ENCODE measurements at places on chromosomes 7 and 10. TPM values are rescaled to one million over a fixed set of nuclear protein-coding genes. Genes with fewer than 3 reads are reported as not detected.

Gene NKX1-2
- not detected for total RNA-seq

- DNase-seq: no peak
Observed at GRCh38 chr7:44531421-44532380, 9.4 kb downstream of the NPC1L1 start.

- DNase-seq: no peak
Observed at GRCh38 chr10:5645944-5646617, 20.3 kb downstream of the ASB13 start.

GRCh38 chr10:35488228-35488627, 116.9 kb upstream of the GJD4 start:
- no peak for DNase-seq

GRCh38 chr7:142787034-142787768, 16.4 kb downstream of the PRSS2 start:
- no peak for DNase-seq

DNA sequence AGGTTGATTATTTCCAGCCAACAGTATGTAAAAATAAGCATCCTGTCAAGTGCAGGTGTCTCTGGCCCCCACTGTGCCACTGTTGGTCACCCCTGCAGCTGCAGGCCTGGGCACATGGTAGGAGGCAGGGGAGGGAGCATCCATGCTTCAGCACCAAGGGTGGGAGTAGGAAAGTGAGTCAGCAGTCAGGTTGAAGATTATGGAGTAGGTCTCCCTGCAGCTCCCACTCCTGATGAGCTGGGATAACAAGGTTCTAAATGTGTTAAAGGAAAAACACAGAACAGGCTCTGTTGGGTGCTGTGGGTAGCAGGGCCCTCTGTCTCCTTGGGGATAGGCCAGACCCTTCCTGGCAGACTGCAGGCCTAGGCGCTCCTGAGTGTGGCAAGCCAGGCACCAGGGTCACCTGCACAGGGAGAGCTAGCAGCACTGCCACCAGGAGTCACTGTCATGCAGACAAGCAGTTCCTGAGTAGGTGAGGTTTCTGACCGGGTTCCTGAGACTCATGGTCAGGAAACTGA, 59.3 kb downstream of the NUDCD3 start:
- peak; percentile 48 for DNase-seq

DNA sequence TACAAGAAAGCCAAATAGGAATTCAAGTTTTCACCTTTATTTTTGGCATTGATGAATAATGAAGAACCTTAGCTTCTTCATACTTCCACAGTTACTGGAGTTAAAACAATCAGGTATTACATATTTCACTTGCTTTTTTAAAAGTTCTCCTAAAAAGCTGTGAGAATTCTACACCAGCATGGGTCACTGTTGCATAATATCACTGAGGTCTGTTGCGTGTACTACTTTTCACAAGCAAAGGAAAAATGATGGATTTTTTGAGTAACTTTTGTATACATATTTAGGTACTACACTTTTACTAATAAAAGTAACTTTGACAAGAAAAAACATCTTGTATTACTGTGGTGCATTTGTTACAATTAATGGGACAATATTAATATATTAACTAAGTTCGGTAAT, 15.2 kb downstream of the FAM24B start:
- no peak for DNase-seq

DNA sequence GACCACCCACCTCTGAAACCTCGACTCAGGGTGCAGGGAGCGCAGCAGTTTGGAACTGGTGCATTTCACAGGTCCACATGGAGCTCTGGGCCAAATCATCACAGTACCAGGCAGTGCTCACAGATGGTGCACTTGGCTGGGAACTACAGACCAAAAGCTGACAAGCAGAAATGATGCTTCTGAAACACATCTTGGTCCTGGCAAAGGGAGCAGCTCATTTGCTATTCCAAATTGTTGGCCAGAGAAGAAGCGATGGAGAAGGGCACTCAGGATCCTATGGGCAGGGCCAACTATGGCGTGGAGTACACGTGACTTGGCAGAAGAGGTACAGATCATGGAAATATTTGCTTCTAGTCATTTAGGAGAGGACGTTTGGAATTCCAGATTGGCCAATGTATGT, 383.9 kb downstream of the CALN1 start:
- DNase-seq: no peak

DNA sequence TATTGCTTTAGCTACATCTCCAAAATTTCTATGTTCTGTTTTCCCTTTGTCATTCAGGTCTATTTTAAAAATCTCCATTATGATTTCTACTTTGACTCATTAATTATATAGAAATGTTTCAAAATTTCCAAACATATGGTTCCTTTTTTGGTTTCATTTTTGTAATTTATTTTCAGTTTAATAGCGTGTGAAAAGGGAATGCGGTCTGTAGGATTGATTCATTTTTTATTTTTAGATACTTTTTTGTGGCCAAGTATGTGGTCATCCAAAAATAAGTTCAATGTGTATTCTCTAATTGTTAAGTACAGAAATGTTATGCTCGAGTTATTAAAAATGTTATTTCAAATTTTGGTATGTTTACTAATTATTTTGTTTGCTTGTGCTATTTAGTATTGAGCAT, 72.5 kb upstream of the ANKRD1 start:
- DNase-seq: no peak

- DNase-seq: no peak
Observed at GRCh38 chr7:120588416-120588815, 269.5 kb downstream of the TSPAN12 start.

DNA sequence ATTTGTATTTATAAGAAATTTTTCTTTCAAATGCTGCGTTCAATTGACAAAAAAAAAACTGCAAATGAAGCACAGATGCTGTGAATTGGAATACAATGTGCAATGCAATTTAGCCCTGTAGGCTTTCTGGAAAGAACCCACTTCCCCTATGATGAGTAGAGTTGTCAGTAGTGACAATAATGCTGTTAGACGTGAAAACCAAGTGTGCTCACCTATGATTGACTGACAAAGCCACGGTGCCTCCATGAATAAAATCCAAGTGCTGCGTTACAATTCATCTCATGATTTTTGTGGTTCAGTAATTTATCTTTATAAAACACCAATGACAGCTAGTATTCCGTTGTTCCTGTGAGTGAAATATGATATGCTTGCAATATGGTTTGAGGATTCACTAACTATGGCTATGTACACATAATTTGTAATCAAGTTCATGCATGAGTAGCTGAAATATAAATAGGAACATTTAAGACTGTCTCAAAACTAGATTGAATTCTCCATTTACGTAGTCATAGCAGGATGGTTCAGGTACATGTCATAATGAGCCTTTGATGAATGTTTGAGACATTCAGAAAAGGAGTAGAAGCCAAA, 1160.3 kb downstream of the CNTNAP2 start:
- DNase-seq: no peak

DNA sequence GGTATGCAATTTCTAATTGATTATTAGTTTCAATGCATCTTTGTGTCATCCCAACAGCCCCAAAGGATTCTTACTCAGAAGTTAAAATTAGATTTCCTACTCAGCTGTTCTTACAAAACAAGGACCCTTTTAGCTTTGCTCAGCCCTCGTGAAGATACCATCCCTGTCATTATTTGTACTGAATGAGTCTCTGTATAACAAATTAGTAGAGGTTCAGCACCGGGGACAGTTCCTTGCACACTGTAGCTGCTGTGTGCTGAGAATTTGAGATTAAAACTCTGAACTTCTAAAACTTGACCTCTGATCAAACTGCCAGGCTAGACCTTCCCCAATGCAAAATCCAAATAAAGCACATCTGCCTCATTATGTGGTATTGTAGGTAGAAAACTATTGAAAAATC, 299.1 kb downstream of the LHFPL3 start:
- DNase-seq: peak; percentile 37

DNA sequence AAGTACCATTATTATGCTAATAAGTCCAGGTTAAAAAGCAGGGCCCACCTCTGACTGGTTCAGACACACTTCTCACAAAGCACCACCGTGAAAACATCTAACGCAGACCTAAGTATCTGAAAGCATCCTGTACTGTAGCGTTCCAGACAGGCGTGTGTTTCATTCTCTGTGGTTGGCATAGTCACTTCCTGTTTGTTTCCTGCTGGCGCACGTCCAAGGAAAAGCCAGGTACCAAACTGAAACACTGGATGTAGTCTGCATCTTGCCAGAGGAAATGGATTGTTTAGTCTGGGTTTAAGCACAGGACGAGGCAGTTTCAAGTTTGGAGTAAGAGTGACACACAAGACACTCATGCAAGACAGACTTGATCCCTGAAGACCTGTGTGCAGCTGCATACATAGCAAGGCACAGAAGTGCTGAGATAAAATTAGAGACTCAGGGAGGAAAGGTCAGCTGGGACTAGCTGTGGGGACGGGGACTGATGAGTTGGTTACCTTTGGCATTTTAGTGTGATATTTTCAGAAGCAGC, 23.3 kb downstream of the BPGM start:
- peak; percentile 57 for DNase-seq

Data from thyroid gland (tissue), 4 donors.